Thymus (tissue), 14 donors: ENCODE measurements at places on chromosomes 11 and 22. TPM values are rescaled to one million over a fixed set of nuclear protein-coding genes. Genes with fewer than 3 reads are reported as not detected.
A peak's percentile ranks its signal among the peaks of the same experiment; 100 is the strongest.

DNA sequence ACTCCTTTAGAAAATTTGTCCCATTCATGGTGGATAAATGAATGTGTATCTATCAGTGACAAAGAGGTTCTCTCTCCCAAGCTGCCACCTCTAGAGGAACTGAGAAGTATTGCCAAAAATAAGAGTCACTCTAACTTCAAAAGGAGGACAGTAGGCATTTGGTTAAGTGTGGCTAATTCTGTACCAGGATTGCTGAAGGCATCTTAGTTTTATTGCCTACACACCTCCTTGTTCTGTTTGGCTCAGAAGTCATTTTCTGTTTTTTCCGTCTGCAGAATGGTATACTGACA lies 189.0 kb upstream of the MPPED2 start:
- DNase-seq: no peak

DNA sequence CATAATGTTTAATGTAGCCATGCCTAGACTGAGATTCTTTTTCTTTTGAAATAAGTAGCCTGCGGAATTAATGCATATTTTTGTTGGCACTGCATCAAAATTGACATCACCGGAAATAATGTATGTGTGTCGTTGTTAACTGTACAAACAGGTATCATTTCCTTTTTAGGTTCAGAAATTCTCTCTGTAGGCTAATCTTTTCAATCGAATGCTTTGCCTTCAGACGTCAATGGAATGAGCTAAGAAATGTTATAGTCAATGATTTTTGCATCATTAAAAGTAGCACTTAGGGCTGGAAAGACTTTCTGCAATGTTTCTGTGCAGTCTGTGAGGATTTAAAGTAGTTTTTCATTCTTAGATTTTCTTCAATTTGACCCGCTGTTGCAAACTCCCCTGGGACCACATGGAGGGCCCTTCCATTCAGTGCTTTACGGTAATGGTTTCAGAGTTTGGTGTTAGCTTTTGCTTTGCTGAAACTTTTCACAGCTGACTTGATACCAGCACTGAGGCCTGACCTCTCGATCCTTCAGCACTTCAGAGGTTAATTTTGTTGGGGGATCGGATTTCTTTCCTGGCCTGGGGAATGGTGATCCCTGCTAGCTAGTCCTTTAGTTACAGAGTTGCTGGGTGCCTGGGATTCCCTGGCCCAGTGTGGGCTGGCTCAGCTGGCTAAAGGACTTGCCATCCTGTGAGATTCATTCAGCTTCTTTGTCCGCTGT lies 137.8 kb downstream of the DBX1 start:
- DNase-seq: no peak

Gene ST14
- total RNA-seq: 13.7 TPM

Gene NOX4
- 0.80 TPM for total RNA-seq

Gene DRD4
- 0.09 TPM for total RNA-seq

DNA sequence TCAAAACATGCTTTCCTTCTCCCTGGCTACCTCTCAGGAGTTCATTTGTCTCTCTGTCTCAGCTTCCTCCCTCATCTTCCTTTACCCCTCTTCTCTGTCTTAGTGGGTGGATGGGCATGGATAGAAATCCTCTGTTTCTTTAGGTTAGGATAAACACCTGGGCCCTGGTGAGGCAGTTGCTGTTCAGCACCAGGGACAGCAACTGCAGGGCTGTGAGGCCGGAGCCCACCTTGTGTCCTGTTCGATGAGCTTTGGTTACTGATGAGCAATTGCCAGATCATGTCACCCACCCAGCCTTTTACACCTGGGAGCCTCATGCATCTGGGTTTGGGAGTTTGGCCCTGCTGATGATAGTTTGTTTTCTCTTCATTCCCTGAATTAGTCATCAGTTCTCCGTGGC lies 6.1 kb upstream of the CRYBB3 start:
- no peak for DNase-seq

- DNase-seq: no peak
These were observed 80.9 kb upstream of the MYO18B start for GRCh38 chr22:25661073-25661472.

GRCh38 chr11:14093065-14093464 lies 130.5 kb downstream of the SPON1 start:
- no peak for DNase-seq

DNA sequence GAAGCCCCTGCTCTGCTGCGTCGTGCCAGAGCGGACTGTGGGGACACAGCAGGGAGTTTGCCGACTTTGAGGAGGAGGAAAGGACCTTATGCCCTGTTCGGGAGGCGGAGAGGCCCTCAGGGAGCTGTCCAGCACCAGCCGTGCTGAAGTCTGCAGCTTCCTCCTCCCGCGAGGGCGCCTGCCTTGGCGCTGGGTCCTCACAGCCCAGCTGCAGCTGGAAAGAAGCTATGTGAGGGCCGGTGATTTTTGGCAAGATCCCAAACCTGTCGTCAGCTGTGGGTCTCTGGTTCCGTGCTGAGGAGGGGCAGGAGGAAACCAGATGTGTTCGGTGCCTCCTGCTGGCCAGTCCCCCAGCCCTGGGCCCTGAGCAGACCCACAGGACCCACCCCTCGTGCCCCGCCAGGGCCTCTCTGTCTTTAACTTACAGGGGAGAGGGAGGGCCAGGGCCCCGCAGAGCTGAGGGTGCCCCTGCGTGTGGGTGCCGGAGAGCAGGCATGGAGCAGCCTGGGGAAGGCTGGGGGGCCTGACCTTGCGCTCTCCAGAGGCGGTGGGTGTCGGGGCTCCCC lies 12.0 kb downstream of the BRSK2 start:
- peak; percentile 30 for DNase-seq

DNA sequence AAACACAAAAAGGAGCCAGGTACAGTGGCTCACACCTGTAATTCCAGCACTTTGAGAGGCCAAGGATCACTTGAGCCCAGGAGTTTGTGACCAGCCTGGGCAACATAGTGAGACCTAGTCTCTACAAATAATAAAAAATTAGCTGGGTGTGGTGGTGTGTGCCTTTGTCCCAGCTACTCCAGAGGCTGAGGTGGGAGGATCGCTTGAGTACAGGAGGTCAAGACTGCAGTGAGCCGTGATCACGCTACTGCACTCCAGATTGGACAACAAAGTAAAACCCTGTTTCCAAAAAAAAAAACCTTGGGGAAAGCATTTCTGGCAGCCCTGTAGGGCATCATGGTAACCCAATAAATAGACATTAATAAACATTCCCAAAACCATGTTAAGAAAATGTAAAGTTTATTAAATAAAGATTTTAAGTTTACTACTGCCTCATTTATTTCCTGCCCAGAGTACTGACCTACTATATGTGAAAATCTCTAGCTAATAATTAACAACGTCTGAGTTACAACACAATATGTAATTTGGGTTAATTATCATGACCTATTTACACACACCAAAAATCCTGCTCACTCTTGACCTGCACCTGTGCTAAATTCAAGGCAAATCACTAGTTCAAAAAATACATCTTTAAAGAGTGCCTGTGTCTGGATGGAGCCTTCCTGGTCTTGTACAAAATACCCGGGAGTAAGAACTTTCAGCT lies 8.4 kb downstream of the EEF1G start:
- no peak for DNase-seq

DNA sequence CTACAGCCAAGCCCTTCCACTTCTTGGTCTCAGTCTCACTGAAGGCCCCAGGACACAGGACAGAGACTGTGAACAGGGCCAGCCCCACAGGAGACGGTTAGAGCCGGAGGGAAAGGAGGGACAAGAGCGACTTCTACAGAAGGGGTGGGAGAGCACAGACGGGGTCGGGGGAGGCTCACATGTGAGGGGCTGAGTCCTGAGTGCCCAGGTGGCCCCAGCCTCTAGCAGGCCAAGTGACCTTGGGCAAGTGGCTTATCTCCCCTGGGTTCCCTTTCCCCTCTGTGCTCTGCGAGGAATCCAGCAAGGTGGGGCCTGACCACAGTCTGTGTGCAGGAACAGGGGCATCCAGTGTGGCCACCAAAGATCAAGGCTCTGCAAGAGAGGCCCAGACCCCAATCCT lies 102.6 kb upstream of the LMO1 start:
- no peak for DNase-seq
